ENCODE measurements at places on chromosomes 2 and 18.
A peak's percentile ranks its signal among the peaks of the same experiment; 100 is the strongest.

- H3K36me3 ChIP-seq, result no peaks in the 10 kb centered on the region
- no peak overlapping the region for H3K4me3 ChIP-seq
- DNase-seq, result no peak
- H3K4me1 ChIP-seq, result no peaks in the 10 kb centered on the region
- H3K27me3 ChIP-seq, result no peaks in the 10 kb centered on the region
Measured at GRCh38 chr2:1791006-1791605, 46.8 kb upstream of the PXDN start.

- H3K4me1 ChIP-seq, result no peaks in the 10 kb centered on the region
- DNase-seq, result no peak
- H3K27ac ChIP-seq, result no peak overlapping the region
- no peak overlapping the region for H3K4me3 ChIP-seq
- no peaks in the 10 kb centered on the region for H3K27me3 ChIP-seq
- H3K36me3 ChIP-seq, result no peaks in the 10 kb centered on the region
Measured at GRCh38 chr18:62629031-62629430, 86.3 kb upstream of the PHLPP1 start.

DNA sequence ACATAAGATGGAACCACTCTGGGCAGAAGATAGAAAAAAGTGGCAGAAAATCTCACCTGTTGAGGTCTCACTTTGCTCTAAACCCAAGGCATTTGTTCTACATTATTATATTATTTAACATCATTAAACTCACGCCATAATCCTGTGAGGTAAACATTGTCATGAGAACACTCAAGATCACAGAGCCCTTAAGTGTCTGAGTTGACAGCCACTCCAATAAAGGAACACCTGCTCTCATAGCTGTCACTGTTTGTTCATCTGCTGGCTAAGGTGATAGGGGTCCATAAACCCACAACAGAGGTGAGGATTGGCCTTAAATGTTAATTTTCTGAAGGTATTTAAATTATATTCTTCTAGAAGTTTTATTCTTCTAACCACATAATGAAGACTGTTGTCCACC lies 439.7 kb downstream of the RIT2 start:
- no peak for DNase-seq
- no peak overlapping the region for H3K27ac ChIP-seq
- H3K36me3 ChIP-seq, result no peaks in the 10 kb centered on the region
- H3K4me3 ChIP-seq, result no peak overlapping the region

DNA sequence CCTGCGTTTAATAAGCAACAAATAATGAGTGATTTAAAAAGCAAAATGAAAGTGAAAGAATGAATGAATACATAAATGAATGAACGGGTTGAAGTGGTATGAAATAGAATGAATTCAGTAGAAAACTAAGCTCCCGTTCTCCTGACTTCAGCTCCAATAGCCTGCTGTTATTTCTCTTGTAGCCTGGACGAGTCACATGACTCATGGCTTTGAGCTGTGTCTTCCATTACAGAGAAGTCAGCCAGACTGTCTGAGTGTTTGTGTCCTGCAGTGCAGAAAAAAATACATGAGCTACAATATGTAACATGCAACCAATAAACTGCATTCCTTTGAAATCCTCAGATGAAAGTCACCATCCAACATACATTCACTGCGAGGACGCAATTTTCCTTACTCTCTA lies 21.2 kb downstream of the SCG2 start:
- H3K4me3 ChIP-seq, result no peak overlapping the region
- H3K4me1 ChIP-seq, result no peaks in the 10 kb centered on the region
- H3K36me3 ChIP-seq, result no peaks in the 10 kb centered on the region
- no peak overlapping the region for H3K27ac ChIP-seq
- DNase-seq, result peak; percentile 70

- no peaks in the 10 kb centered on the region for H3K4me1 ChIP-seq
- H3K27ac ChIP-seq, result no peak overlapping the region
- H3K27me3 ChIP-seq, result no peaks in the 10 kb centered on the region
- no peaks in the 10 kb centered on the region for H3K36me3 ChIP-seq
- no peak for DNase-seq
Measured at GRCh38 chr18:42654556-42654955, 460.9 kb downstream of the RIT2 start.

- H3K4me3 ChIP-seq, result no peak overlapping the region
- H3K4me1 ChIP-seq, result no peaks in the 10 kb centered on the region
- DNase-seq, result no peak
Measured at GRCh38 chr2:160194946-160195345, 5.1 kb downstream of the ITGB6 start.

DNA sequence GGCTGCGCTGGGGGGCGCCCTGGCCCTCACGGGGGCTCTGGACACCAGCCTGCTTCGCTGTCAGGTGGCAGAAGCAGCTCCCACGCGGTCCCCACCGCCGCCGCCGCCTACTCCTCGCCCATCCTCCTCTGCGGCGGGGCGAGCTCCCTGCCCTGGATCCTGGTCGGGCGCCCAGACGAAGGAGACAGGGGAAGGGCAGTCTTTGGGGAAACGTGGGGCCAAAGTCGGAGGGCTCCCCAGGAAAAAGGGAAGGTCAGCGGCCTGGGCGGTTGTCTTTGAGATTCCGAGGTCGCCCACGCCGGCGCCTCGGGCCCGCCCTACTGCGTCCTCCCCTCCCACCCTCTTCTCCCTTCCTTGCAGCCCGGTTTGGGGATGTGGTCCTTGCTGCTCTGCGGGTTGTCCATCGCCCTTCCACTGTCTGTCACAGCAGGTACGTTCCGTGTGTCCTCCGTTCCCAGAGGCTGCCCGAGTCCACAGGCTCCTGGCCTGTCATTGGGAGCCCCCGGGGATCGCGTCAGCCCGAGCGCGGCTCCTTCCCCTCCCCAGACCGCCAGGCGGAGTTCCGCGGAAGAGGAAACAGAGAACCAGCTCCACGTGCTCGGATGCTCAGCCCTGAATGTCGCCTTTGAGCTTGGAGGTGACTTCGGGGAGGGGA lies 800 bp downstream of the IL1RL2 start:
- H3K27me3 ChIP-seq, result no peaks in the 10 kb centered on the region
- peaks cover 6% of the 10 kb centered on the region for H3K4me1 ChIP-seq
- peak; percentile 77 for DNase-seq

GRCh38 chr2:215361211-215361875 lies 49.5 kb downstream of the ATIC start:
- H3K27me3 ChIP-seq, result no peaks in the 10 kb centered on the region
- H3K4me3 ChIP-seq, result no peak overlapping the region
- DNase-seq, result no peak
- H3K27ac ChIP-seq, result no peak overlapping the region

DNA sequence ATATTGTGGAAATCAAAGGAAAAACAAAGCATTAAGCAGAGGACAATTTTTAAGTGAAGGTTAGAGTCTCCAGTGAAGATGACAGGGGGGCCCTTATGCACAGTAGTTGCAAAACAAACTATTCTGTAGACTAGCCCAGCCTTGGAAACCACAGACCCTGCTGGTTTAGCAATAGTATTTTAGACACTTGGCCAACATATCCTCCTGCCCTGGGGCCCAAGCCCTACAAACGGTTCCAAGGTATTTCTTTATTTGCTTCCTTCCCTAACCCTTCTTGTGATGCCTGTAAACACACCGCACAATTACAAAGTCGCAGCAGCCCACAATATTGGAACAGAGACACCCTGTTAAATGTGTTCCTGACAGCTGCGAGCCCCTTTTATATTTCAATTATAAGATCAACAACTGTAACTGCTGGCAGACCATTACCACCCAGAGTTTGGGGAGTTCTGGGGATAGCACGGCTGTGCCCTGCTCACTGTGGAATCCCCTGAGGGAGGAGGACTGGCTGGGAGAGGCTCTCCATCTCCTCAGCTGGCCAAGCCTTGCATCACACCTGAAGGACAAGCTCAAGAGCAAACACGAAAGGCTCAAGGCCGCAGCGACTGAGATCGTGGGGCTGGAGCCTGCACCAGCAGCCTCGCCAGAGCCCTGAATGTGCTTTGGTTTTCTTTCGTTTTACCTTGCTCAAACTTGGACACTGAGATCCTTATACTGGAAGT lies 282.2 kb upstream of the ATP5MC3 start:
- no peaks in the 10 kb centered on the region for H3K27me3 ChIP-seq
- no peak overlapping the region for H3K4me3 ChIP-seq
- no peaks in the 10 kb centered on the region for H3K4me1 ChIP-seq
- H3K27ac ChIP-seq, result no peak overlapping the region
- no peak for DNase-seq

DNA sequence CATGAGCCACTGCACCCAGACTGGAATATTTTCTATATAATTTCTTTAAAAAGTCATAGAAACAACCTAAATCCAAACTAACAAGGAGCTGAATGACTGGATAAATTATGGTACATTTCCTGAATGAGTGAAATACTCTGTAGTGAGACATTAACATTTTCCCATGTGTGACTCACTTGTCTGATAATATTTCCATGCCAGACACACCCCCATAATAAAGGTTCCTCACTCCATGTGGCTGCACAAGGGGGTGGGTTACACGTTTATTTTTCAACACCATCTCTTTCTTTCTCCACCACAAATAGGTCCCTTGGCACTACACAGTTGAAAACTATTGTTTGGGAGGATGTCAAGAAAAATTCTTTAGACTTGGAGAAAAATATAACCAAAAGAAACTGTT lies 266.3 kb upstream of the LYPD1 start:
- H3K27me3 ChIP-seq, result no peaks in the 10 kb centered on the region
- DNase-seq, result no peak
- no peak overlapping the region for H3K27ac ChIP-seq
- no peaks in the 10 kb centered on the region for H3K36me3 ChIP-seq
- no peak overlapping the region for H3K4me3 ChIP-seq

DNA sequence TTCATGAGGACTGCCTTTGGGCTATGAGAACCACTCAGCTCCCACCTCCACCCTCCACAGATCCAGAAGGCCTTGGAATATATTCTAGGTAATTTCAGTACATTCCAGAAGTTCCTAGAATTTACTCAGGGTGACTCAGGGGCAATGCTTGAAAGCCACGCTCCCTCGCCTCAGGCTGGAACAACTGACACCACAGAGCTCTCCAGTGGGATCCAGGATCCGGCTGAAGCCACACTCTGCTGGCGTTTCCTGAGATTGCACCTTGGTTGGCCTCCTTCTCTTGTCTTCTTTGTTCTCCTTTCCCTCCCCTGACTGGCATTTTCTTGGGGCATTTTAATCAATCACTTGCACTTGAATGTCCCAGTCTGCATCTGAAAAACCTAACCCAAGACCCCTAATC lies 92.6 kb upstream of the KCNE4 start:
- H3K4me1 ChIP-seq, result no peaks in the 10 kb centered on the region
- no peak for DNase-seq
- H3K27ac ChIP-seq, result no peak overlapping the region
- no peak overlapping the region for H3K4me3 ChIP-seq

DNA sequence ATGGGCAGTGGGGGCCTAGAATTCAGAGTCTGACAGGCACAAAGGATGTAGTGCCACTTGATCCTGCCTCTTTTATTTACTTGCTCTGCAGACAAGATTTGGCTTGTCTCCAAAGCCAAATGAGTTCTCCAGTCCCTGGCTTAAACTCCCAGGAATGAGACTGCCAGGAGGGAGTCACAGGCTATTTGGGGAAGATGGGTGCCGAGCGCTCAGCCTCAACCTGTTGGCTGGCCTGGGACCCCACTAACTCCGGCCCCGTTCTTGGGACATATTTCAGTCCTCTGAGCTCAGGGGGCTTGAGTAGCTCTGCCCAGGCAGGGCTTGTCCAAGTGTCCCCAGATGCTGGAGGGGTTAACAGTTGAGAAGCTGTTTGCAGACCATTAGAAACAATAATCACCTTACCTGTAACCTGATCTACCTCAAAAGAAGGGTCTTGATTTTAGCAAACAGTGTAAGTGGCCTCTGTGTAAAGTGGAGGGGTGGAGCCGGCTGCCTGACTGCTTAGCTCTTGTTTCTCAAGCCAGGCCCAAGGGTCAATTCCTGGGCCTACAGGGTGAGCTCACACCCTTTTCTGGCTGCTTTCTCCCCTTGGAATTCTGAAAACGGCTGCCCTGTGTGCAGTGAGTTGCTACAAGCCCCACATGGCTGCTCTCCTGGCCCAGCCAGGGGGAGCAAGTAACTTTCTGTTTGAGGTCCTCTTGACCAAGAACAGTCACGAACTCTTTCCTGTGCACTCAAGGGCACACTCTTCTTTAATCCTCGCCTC lies 27.1 kb upstream of the FZD5 start:
- H3K4me1 ChIP-seq, result peaks cover 17% of the 10 kb centered on the region
- no peaks in the 10 kb centered on the region for H3K27me3 ChIP-seq
- peak; percentile 80 for DNase-seq
- peak overlapping the region; percentile 77 for H3K27ac ChIP-seq
- no peak overlapping the region for H3K4me3 ChIP-seq

- peaks cover 17% of the 10 kb centered on the region for H3K4me1 ChIP-seq
- peaks cover 36% of the 10 kb centered on the region for H3K27me3 ChIP-seq
- peak overlapping the region; percentile 82 for H3K27ac ChIP-seq
- no peak for DNase-seq
- no peak overlapping the region for H3K4me3 ChIP-seq
Measured at GRCh38 chr2:219440388-219441256, 6.0 kb downstream of the SPEG start.

- no peaks in the 10 kb centered on the region for H3K27me3 ChIP-seq
- H3K4me3 ChIP-seq, result no peak overlapping the region
- H3K4me1 ChIP-seq, result no peaks in the 10 kb centered on the region
- no peak for DNase-seq
Measured at GRCh38 chr2:157991932-157992331, 109.7 kb upstream of the UPP2 start.

DNA sequence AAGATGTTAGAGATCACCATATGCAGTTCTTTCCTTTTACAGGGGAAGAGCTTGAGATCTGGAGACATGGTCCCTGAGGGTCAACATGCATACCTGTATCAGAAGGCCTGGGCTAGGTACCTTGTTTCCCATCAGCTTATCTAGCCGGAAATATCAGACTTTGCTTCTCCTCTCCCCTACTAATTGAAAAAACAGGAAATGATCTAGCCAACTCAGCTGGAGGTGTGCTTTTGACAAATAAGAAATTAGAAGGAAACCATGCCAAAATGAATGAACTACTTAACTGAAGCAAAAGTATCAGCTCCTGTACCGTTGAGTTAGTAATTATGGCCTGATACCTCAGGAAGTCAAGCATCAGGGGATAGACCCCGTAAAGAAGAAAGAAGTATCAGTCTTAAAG lies 20.4 kb downstream of the PKP4 start:
- no peak for DNase-seq
- H3K4me1 ChIP-seq, result peaks cover 24% of the 10 kb centered on the region
- H3K36me3 ChIP-seq, result no peaks in the 10 kb centered on the region
- no peaks in the 10 kb centered on the region for H3K27me3 ChIP-seq
- no peak overlapping the region for H3K27ac ChIP-seq
- H3K4me3 ChIP-seq, result no peak overlapping the region

GRCh38 chr2:171523088-171524017 lies 1.1 kb downstream of the CYBRD1 start:
- H3K4me1 ChIP-seq, result peaks cover 21% of the 10 kb centered on the region
- H3K4me3 ChIP-seq, result peak overlapping the region; percentile 77
- no peaks in the 10 kb centered on the region for H3K27me3 ChIP-seq

Data from stomach (tissue), 19 donors.